Myometrial cell (primary cell): ENCODE measurements at places on chromosomes 12 and 14. TPM values are rescaled to one million over a fixed set of nuclear protein-coding genes. Genes with fewer than 3 reads are reported as not detected.

Gene DLK1
- total RNA-seq: not detected in 2 replicates

Gene PSMB5
- 351 and 468 TPM in 2 replicates for total RNA-seq

Gene IQSEC3
- total RNA-seq: not detected in 2 replicates

Gene TRIM9
- under 0.01 and 0.58 TPM in 2 replicates for total RNA-seq

Gene DEPDC4
- total RNA-seq: 1.2 TPM in 1 of 2 replicates, not detected in the other

Gene CHGA
- not detected in 2 replicates for total RNA-seq

Gene SLC10A1
- total RNA-seq: not detected in 2 replicates

Gene CABP1
- not detected in 2 replicates for total RNA-seq

Gene NELL2
- not detected in 2 replicates for total RNA-seq

Gene LYZ
- not detected in 2 replicates for total RNA-seq

Gene CLMN
- total RNA-seq: under 0.01 and 0.29 TPM in 2 replicates

Gene PTHLH
- total RNA-seq: not detected in 2 replicates

Gene CD4
- under 0.01 TPM in 1 of 2 replicates, not detected in the other for total RNA-seq

Gene TAC3
- total RNA-seq: not detected in 2 replicates

Gene DPPA3
- not detected in 2 replicates for total RNA-seq

Gene GMFB
- 55.9 and 85.4 TPM in 2 replicates for total RNA-seq

Gene CDCA3
- total RNA-seq: 36.3 and 53.9 TPM in 2 replicates

Gene KCNH3
- total RNA-seq: 0.29 and 0.35 TPM in 2 replicates

Gene ARMH4
- 0.58 and 0.71 TPM in 2 replicates for total RNA-seq

Gene BCAT1
- 87.1 and 122 TPM in 2 replicates for total RNA-seq

Gene ASB2
- 0.58 TPM in 1 of 2 replicates, not detected in the other for total RNA-seq

Gene KCNA5
- total RNA-seq: not detected in 2 replicates

Gene NDRG2
- total RNA-seq: 0.18 TPM in 1 of 2 replicates, not detected in the other

Gene ADAM21
- total RNA-seq: 0.18 and 0.86 TPM in 2 replicates

Gene PRR4
- not detected in 2 replicates for total RNA-seq

Gene TMEM263
- 97.2 and 129 TPM in 2 replicates for total RNA-seq

Gene C1S
- total RNA-seq: 70.9 and 75.1 TPM in 2 replicates

Gene RGS6
- not detected in 2 replicates for total RNA-seq

Gene JPH4
- not detected in 2 replicates for total RNA-seq

Gene VSX2
- total RNA-seq: not detected in 2 replicates

Gene ZNF385A
- total RNA-seq: 9.2 and 17.9 TPM in 2 replicates

Gene A2ML1
- total RNA-seq: not detected in 2 replicates

Gene CFL2
- total RNA-seq: 113 and 132 TPM in 2 replicates

Gene NEUROD4
- total RNA-seq: not detected in 2 replicates

Gene KSR2
- total RNA-seq: not detected in 2 replicates

Gene SLC6A12
- total RNA-seq: not detected in 2 replicates

Gene SERPINA9
- total RNA-seq: not detected in 2 replicates

Gene LIN7A
- total RNA-seq: 11.2 and 19.5 TPM in 2 replicates

Gene OR6C70
- not detected in 2 replicates for total RNA-seq

Gene KCTD10
- total RNA-seq: 57.2 and 65.2 TPM in 2 replicates

Gene SETD1B
- total RNA-seq: 2.0 and 3.2 TPM in 2 replicates

Gene LRP1
- total RNA-seq: 46.1 and 51.4 TPM in 2 replicates

Gene HEBP1
- 8.6 and 9.0 TPM in 2 replicates for total RNA-seq

Gene SCNN1A
- under 0.01 and 0.29 TPM in 2 replicates for total RNA-seq

Gene EPYC
- 0.18 TPM in 1 of 2 replicates, not detected in the other for total RNA-seq

Gene TAS2R8
- not detected in 2 replicates for total RNA-seq

Gene THTPA
- 10.3 and 22.5 TPM in 2 replicates for total RNA-seq
